ENCODE measurements at places on chromosomes 6 and 20. TPM values are rescaled to one million over a fixed set of nuclear protein-coding genes. Genes with fewer than 3 reads are reported as not detected.
A peak's percentile ranks its signal among the peaks of the same experiment; 100 is the strongest.

- no peak for DNase-seq
Measured at GRCh38 chr6:6409397-6410030, 89.1 kb upstream of the F13A1 start.

- no peak for DNase-seq
Measured at GRCh38 chr6:134875367-134875766, 74.5 kb downstream of the ALDH8A1 start.

DNA sequence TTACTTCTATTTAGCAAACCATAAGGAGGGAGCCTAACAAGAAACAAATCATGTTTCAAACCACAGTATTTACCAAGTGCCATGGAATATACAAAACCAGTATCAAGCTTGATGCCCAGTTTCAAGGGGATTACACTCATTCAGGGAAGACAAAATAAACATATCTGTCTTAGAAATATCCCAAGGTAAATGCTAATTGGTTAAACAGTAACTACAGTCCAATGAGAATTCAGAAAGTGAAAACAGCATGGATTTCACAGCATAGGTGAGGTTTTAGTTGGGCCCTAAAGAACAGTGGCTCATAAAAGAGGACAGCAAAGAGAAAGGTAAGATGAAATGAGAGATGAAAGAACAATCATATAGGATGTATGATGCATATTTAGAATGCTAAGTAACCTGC is 110.3 kb downstream of the CHD6 start:
- no peak for DNase-seq

DNA sequence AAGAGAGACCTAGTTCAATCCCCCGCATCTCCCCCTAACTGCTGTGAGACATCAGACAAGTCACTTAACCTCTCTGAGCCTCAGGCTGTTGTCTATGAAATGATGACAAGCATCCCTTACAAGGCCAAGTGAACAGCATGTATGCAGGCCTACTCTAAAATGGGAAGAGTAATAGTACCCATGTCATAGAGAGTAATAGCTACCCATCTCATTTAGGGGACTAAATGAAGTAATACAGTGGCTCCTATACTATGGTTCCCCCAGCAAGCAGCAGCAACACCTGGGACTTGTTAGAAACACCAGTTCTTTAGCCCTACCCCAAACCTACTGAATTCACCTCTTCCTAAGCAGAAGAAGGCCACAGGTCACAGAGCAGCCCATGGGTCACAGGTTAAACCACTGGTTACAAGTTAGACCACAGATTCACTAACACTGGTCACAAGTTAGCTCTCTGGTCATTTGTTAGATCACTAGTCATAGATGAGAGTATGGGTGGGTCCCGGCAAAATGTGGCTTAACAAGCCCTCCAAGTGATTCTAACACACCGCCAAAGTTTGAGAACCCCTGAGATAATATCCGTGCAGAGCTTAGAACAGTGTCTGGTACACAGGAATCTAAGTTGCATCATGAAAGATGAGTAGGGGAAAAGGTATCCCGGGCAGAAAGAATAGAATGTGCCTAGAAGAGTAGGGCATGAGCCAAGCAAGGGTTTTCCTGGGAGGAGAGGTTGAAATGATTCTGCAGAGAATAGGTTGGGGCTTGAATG is 1.4 kb downstream of the DEFB124 start:
- no peak for DNase-seq

- no peak for DNase-seq
Measured at GRCh38 chr20:12256806-12257205, 339.1 kb downstream of the BTBD3 start.

DNA sequence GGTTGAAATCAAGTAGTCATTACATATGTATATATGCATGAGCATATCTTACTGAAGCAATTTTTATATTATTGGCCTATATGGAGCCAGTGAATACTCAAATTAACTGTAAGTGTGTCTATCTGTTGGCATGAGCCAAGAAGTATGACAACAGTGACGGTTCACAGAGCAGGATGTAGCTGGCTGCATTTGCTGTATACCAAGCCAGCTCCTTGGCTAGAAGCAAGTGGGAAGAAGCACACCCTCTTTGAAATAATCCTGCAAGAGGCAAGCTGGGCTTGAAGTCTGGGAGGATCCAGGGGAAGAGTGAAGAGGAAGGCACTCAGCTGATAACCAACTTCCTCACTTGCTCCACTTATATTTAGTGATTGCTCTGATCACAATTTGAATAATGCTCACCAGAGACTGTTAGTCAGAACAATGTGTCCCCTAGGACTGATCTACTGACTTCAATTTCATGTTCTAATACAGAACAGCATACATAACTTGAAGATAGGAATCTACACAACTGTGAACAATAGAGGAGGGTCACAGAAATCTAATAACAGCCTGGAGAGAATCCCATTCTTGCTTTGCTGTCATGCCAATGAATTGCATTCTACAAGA is 497.3 kb downstream of the PRKN start:
- no peak for DNase-seq

DNA sequence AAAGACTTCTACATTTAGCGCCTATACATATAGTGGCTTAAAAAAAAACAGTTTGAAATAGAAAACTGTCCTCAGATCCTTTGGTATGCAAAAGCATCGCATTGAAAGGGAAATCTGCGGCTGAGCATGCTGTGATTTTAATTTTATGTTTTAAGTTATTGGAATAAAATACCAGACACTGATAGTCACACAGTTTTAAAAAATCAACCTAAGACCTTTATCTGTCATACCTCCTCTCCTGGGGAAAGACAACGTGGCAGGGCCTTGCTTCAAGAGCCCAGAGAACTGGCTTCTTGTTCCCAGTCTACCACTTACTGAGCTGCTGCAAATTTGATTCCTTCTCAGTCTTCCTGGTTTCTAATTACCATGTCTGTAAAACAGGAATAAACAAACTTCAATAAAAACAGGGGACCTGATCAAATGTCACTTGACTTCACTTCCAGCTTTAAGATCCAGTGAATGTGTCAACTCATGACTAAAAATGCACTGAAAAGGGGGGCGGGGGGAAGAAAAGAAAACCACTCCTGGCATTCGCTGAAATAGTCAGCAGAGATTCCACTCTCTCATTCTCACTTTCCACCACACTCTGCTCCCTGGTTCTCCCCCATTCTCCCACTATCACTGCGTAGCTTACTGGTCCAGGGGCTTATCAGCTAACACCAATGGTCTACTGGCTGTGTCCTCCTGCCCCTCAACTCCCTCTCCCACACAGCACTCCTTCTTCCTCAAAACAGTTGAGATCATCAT is 494.7 kb upstream of the MARCKS start:
- DNase-seq, result no peak

GRCh38 chr6:246352-246751 is 45.9 kb upstream of the DUSP22 start:
- no peak for DNase-seq

DNA sequence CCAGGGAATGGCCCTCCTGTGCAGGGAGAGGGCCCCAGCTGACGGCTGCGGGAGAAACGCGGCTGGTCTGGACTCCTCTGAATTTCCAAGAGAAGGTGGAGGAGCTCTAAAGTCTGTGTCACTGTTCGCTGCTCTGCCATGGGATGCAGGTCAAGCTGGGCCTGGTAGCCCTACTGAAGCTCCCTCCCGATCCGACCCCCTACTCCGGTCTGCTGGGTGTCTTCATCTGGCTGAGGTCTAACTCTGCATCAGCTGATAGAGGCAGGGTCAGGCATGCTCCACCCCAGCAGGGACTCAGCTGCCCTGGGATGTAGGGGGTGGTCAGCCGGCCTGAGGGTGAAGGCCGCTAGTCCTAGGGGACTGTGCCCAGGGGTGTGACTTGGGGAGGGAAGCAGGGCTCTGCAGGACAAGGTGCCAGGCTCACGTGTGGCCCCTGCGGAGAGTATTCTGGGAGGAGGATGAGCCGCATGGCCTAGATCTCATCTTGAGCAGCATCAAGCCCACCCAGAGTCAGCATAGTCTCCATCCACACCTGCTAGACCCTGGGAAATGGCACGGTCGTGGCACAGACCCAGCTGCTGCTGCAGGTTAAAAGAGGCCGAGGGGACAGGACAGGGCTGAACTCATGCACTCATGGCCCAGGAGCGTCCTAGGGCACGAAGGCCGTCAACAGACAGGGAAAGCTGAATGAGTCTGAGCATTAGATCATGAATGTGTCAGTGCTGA is 1.4 kb downstream of the CST3 start:
- no peak for DNase-seq

GRCh38 chr6:16295060-16295459 is 56.7 kb downstream of the GMPR start:
- no peak for DNase-seq

GRCh38 chr6:15689586-15690482 is 27.0 kb upstream of the DTNBP1 start:
- DNase-seq, result no peak

DNA sequence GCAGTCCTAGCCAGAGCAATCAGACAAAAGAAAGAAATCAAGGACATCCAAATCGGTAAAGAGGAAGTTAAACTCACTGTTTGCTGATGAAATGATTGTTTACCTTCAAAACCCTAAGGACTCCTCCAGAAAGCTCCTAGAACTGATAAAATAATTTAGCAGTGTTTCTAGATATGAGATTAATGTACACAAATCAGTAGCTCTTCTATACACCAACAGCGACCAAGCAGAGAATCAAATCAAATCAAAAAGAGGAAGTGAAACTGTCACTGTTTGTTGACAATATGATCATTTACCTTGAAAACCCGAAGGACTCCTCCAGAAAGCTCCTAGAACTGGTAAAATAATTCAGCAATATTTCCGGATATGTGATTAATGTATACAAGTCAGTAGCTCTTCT is 21.7 kb downstream of the SERPINB9 start:
- no peak for DNase-seq

GRCh38 chr6:17870300-17871188 is 116.9 kb downstream of the KIF13A start:
- no peak for DNase-seq

- DNase-seq, result no peak
Measured at GRCh38 chr6:122798099-122798641, 9.1 kb downstream of the SMPDL3A start.

- no peak for DNase-seq
Measured at GRCh38 chr6:70708448-70708847, 40.8 kb downstream of the SMAP1 start.

DNA sequence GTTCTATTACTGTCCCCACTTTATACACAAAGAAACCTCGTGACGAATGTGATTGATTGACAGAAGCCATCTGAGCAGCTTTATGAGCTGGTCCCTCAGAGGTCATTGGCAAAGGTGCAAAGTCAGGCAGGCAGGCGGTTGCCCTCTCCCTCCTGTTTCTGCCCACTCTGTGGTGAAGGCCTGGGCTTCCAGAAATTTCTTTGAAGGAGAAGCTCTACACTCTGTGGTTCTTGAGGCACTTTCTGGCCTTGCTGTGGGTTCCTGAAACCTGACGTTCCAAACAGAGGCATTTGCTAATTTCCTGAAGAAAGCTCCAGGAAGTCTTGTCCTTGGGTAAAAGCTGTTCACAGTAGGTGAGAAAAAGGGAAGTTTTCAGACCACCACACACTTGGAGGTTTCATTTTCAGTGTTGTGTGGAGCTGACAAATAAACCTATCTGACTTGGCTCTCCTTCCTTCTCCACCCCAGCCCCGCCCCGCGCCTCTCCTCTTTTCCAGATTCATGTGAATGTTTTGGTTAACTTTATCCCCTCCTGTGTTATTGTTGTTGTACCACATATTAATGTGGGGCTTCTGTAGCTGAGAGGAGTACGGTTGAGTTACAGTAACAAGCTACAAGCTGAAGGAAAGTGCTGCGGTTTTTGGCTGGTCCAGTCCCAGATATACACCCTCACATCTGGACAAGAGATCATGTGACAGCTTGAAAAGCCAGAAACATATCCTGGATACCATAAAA is 274.1 kb downstream of the CLIC5 start:
- DNase-seq, result no peak

DNA sequence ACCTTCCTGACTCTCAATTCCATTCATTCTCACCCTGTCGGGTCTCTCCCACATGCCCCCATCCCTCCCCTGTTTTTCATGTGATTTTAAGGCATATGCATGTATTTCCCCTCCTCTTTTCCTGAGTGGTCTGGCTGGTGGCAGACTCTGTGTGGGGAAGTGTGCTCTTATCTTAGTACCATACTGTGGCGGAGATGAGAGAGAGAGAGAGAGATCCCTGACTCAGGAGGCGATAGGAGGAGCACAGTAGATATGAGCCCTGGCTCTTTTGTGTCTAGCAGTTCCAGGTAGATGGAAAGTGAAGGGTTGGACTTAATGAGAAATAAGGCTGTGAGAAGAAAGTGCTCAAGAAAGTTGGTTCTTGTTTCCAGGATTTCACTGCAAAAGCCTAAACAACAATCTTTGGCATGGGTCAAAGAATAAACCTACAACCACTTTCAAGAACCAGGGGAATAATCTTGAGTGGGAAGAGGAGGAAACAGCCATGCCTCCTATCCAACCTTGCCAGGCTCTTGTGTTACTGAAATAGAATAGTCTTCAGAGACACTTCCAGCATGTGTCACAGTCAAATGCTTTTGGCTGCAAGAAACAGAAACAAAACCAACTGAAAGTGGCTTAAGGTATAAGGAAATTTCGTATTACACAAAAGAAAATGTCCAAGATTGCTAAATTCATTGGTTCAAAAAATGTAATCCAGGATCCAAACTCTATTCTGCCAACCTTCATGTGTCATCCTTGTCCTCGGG is 123.8 kb upstream of the MYLIP start:
- no peak for DNase-seq

DNA sequence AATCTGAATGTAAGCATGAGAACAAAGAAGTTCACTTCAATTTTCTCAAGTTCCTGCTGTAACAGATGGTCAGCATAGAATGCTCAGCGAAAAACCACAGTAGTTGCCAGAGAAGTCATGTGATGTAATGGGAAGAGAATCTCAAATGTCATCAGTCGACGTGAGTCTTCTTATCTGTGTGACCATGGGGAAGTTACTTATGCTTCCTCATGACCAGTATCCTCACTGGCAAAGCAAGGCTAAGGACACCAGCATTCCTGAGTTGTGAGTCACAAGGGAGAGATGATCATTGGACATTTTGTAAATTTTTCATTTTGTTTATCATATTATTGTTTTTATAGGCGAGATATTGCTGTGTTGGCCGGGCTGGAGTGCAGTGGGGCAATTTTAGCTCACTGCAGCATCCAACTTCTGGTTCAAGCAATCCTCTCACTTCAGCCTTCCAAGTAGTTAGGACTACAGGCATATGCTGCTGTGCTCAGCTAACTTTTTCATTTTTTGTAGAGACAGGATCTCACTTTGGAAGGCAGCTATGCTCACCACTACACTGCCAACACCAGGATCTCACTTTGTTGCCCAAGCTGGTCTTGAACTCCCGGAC is 21.9 kb downstream of the SGK1 start:
- DNase-seq, result peak; percentile 33

Gene CST4
- total RNA-seq, result not detected

Gene GNMT
- total RNA-seq, result 1.8 TPM

Gene CHRNA4
- 1.6 TPM for total RNA-seq

Gene IFT52
- total RNA-seq, result 49.6 TPM
